ENCODE measurements at places on chromosomes 2 and 18. TPM values are rescaled to one million over a fixed set of nuclear protein-coding genes. Genes with fewer than 3 reads are reported as not detected.

GRCh38 chr2:23550553-23550952 is 165.6 kb downstream of the KLHL29 start:
- H3K36me3 ChIP-seq: no peaks in the 10 kb centered on the region
- peak overlapping the region; percentile 39 for H3K27ac ChIP-seq
- H3K27me3 ChIP-seq: no peaks in the 10 kb centered on the region
- no peak for DNase-seq
- no peak overlapping the region for H3K4me3 ChIP-seq

- DNase-seq: no peak
- H3K27ac ChIP-seq: no peak overlapping the region
- H3K36me3 ChIP-seq: no peaks in the 10 kb centered on the region
- H3K4me1 ChIP-seq: no peaks in the 10 kb centered on the region
- no peaks in the 10 kb centered on the region for H3K27me3 ChIP-seq
Measured at GRCh38 chr18:60643009-60643408, 270.4 kb upstream of the MC4R start.

GRCh38 chr2:86203614-86204013 is 4.4 kb downstream of the MRPL35 start:
- no peak for DNase-seq
- no peaks in the 10 kb centered on the region for H3K27me3 ChIP-seq
- H3K36me3 ChIP-seq: peaks cover 13% of the 10 kb centered on the region
- no peak overlapping the region for H3K4me3 ChIP-seq
- peaks cover 12% of the 10 kb centered on the region for H3K4me1 ChIP-seq
- no peak overlapping the region for H3K27ac ChIP-seq

- no peaks in the 10 kb centered on the region for H3K27me3 ChIP-seq
- DNase-seq: no peak
- H3K4me3 ChIP-seq: no peak overlapping the region
- H3K27ac ChIP-seq: no peak overlapping the region
- H3K4me1 ChIP-seq: no peaks in the 10 kb centered on the region
- H3K36me3 ChIP-seq: no peaks in the 10 kb centered on the region
Measured at GRCh38 chr2:98786179-98786578, 55.2 kb upstream of the MGAT4A start.

DNA sequence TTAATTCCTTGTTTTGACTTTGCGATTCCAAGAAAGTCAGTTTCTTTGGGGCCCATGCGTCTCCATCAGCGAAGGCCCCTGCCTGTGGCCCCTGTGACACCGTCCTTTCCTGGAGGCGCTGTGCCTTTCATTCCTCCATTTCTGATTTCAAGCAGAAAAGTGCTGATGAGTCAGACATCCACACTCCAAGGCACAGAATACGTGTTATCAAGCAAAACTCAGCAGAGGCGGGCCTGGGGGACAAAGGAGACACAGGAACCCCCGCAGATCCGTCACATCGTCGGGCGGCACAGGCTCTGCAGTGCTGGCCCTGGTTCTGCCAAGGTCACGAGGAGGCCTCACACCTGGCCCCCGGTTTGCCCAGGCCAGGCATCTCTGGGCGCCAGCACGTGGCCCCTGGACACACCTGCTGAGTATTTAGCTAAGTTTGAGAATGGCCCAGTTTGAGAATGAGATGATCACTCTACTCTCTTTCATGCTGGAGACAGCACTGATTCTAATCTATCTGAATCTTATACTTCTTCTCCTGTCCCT is 7.2 kb upstream of the SALL3 start:
- no peak for DNase-seq
- peaks cover 19% of the 10 kb centered on the region for H3K4me1 ChIP-seq
- peaks cover 91% of the 10 kb centered on the region for H3K27me3 ChIP-seq
- H3K36me3 ChIP-seq: no peaks in the 10 kb centered on the region

Gene FBXO41
- total RNA-seq: 1.2 TPM

Gene UGT1A3
- 7.6 TPM for total RNA-seq

Gene RAMP1
- 5.3 TPM for total RNA-seq

Gene DCDC2C
- total RNA-seq: not detected

DNA sequence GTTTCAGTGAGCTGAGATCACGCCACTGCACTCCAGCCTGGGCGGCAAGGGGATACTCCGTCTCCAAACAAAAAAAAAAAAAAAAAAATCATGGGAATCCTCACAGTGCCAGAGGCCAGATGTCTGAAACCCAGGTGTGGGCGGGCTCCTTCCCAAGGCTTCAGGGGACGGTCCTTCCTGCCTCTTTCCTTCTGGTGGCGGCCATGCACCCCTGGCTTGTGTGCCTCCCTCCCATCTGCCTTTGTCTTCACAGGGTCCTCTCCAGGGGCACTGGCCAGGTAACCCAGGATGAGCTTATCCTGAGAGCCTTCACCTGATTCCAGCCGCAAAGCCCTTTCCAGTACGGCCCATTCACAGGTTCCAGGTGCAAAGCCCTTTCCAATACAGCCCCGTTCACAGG is 40.9 kb upstream of the GPC1 start:
- no peaks in the 10 kb centered on the region for H3K36me3 ChIP-seq
- no peaks in the 10 kb centered on the region for H3K27me3 ChIP-seq
- H3K27ac ChIP-seq: no peak overlapping the region
- H3K4me3 ChIP-seq: no peak overlapping the region

Gene FER1L5
- 0.19 TPM for total RNA-seq

DNA sequence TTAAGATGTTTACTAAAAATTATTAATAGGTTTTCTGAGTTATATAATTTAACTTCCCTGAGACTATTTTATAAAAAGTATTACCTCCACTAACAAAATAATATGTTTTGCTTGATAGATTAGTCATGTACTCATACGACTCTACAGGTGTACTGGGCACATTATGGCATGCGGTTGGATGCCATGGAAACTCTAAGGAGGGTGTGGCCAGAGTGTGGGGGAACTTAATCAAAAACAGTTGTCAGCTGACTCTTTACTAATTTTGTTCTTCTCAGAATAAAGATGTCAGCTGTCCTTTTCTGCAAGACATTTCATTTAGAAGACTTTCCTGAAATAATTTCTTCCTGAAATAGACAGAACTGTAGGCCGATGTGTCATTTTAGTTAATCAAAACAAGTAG is 228.3 kb upstream of the SIX3 start:
- H3K27me3 ChIP-seq: no peaks in the 10 kb centered on the region
- no peak overlapping the region for H3K27ac ChIP-seq
- DNase-seq: no peak
- H3K36me3 ChIP-seq: no peaks in the 10 kb centered on the region

Gene KCNK3
- total RNA-seq: 1.6 TPM

GRCh38 chr2:79966369-79966768 is 338.2 kb downstream of the LRRTM1 start:
- DNase-seq: no peak
- no peak overlapping the region for H3K27ac ChIP-seq
- H3K4me1 ChIP-seq: no peaks in the 10 kb centered on the region
- H3K4me3 ChIP-seq: no peak overlapping the region
- H3K27me3 ChIP-seq: no peaks in the 10 kb centered on the region
- H3K36me3 ChIP-seq: no peaks in the 10 kb centered on the region

- no peaks in the 10 kb centered on the region for H3K36me3 ChIP-seq
- no peak for DNase-seq
- no peak overlapping the region for H3K4me3 ChIP-seq
- H3K4me1 ChIP-seq: no peaks in the 10 kb centered on the region
- no peaks in the 10 kb centered on the region for H3K27me3 ChIP-seq
- no peak overlapping the region for H3K27ac ChIP-seq
Measured at GRCh38 chr18:54931152-54931551, 28.1 kb downstream of the CCDC68 start.
